ENCODE measurements at places on chromosomes 6 and 20. TPM values are rescaled to one million over a fixed set of nuclear protein-coding genes. Genes with fewer than 3 reads are reported as not detected.

The GDAP1L1 gene
- not detected for total RNA-seq

The MAPK13 gene
- not detected for total RNA-seq

The TRIM38 gene
- total RNA-seq = 7.0 TPM

The CAGE1 gene
- total RNA-seq = 0.08 TPM

The E2F1 gene
- 63.9 TPM for total RNA-seq

The ZFP64 gene
- total RNA-seq = 5.6 TPM

- H3K27ac ChIP-seq = no peak overlapping the region
- no peak overlapping the region for H3K4me3 ChIP-seq
- H3K4me1 ChIP-seq = peaks cover 33% of the 10 kb centered on the region
- H3K36me3 ChIP-seq = no peaks in the 10 kb centered on the region
Measured at GRCh38 chr6:137827977-137828810, 38.9 kb upstream of the TNFAIP3 start.

DNA sequence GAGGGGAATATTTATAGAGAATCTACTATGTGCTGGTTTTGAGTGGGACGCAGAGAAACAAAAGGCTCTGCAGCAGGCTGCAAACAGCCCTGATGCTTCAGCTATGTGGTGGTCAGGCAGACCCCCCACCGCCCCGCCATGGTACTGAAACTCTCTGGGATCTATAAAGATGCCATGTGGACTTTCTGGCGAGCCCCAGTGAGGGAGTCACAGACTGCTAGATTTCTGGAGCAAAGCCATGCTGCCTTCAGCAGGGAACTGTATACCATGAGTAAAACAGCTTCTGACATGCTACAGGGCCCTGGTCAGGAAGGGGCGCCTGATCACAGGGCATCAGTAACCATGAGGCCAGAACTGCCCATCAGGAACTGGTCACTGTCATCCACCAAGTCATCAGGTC is 19.2 kb upstream of the BPIFB1 start:
- H3K27me3 ChIP-seq = peaks cover 17% of the 10 kb centered on the region
- H3K27ac ChIP-seq = no peak overlapping the region
- H3K4me3 ChIP-seq = no peak overlapping the region
- H3K36me3 ChIP-seq = no peaks in the 10 kb centered on the region

DNA sequence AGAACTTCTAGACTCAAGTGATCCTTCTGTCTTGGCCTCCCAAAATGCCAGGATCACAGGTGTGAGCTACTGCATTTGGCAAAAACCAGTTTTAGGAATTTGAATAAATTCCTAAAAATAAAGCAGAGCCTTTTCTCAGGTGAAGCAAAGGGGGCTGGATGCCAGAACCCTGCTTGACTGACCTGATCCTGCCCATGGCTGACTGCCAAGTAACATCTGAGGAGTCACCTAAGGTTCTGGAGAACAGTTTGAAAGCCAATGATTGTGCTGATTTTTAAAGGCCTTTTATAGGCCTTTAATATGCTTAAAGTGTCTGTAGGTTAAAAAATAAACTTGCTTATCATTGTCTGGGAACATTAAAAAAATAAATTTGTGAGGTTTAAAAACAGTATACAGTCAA is 14.1 kb upstream of the ZSCAN12 start:
- no peak overlapping the region for H3K4me3 ChIP-seq
- no peak for DNase-seq
- H3K27me3 ChIP-seq = no peaks in the 10 kb centered on the region
- no peak overlapping the region for H3K27ac ChIP-seq
- H3K4me1 ChIP-seq = no peaks in the 10 kb centered on the region
- H3K36me3 ChIP-seq = no peaks in the 10 kb centered on the region

DNA sequence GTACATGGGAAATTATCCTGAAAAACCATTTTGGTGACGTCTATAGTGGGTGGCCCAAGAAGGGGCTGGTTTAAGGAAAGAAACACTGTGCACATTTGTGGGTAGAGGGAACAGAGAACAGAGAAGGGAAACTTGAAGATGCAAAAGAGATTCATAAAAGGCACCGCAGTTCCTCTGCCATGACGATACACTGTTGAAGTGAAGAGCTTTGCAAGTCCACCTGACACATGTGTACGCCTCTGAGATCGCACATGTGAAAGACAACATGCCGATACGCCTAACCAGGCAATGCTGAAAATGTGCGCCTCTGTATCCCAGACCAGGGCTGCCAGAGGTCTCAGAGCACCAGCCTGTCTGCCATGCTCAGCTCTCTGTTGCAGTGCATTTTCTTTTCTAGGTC is 180.9 kb downstream of the KIF16B start:
- no peak overlapping the region for H3K27ac ChIP-seq
- H3K36me3 ChIP-seq = no peaks in the 10 kb centered on the region
- DNase-seq = no peak
- H3K4me3 ChIP-seq = no peak overlapping the region

- H3K27me3 ChIP-seq = no peaks in the 10 kb centered on the region
- H3K4me3 ChIP-seq = no peak overlapping the region
- H3K27ac ChIP-seq = no peak overlapping the region
- no peak for DNase-seq
- H3K36me3 ChIP-seq = no peaks in the 10 kb centered on the region
Measured at GRCh38 chr20:51196991-51197651, 174.2 kb upstream of the KCNG1 start.

DNA sequence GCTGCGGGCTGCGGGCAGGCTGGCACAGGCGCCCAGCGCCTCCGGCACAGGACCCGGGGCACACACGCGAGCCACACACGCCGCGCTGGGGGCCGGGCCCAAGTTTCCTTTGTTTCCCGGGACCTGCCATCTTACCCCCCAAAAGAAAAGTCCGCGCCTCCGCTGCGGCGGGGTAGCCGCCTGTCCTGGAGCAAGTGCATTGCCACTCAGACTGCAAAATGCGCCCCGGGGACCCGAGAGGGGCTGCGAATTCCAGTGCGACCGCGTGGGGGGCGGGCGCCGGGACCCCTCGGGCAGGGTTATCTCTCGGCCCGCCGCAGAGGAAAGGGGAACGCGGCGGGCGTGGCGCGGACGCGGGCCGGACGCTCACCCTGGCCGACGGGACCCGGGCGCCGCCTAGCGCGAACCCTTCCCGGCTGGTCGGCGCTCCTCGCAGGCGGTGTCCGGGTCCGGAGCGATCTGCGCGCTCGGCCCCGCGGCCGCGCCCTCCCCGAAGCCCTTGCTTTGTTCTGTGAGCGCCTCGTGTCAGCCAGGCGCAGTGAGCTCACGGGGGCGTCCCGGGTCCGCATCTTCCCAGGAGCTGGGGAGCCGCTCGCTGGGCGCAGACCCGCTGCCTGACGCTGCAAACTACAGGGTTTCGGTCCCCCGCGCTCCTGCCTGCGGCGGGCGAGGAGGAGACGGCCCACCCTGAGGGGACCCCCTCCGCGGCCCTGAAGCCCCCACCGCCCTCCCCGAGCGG is 639 bp upstream of the CD24 start:
- peak overlapping the region; percentile 77 for H3K4me3 ChIP-seq
- peaks cover 23% of the 10 kb centered on the region for H3K36me3 ChIP-seq
- H3K4me1 ChIP-seq = peaks cover 11% of the 10 kb centered on the region
- peak overlapping the region; percentile 75 for H3K27ac ChIP-seq

All from SJSA1 (cell line).